ENCODE measurements at places on chromosomes 13 and 19. TPM values are rescaled to one million over a fixed set of nuclear protein-coding genes. Genes with fewer than 3 reads are reported as not detected.

The PODNL1 gene
- total RNA-seq = not detected

The CPT1C gene
- 3.0 TPM for total RNA-seq

The PSG2 gene
- total RNA-seq = not detected

The ALOX5AP gene
- 6.0 TPM for total RNA-seq

The ZNF841 gene
- total RNA-seq = 12.6 TPM

The ZNF416 gene
- 5.8 TPM for total RNA-seq

The SLC25A41 gene
- not detected for total RNA-seq

The RAB20 gene
- 13.7 TPM for total RNA-seq

The CACTIN gene
- total RNA-seq = 28.6 TPM

The ZNF844 gene
- 19.0 TPM for total RNA-seq

The TNFSF13B gene
- total RNA-seq = 17.0 TPM

The GPR18 gene
- not detected for total RNA-seq

The ZNF628 gene
- 3.3 TPM for total RNA-seq

The CEACAM7 gene
- 5.6 TPM for total RNA-seq

The CLASRP gene
- 33.6 TPM for total RNA-seq

The NCR1 gene
- total RNA-seq = not detected

The ANKRD10 gene
- 97.8 TPM for total RNA-seq

The CEACAM4 gene
- 2.6 TPM for total RNA-seq

The MCEMP1 gene
- 1.2 TPM for total RNA-seq

The PTH2 gene
- not detected for total RNA-seq

The KLK4 gene
- total RNA-seq = not detected

The MIA gene
- total RNA-seq = 1.4 TPM

The PCDH17 gene
- total RNA-seq = 4.2 TPM

The RNF17 gene
- not detected for total RNA-seq

The DPF1 gene
- not detected for total RNA-seq

The COL5A3 gene
- 9.8 TPM for total RNA-seq

The CYP4F3 gene
- total RNA-seq = 0.08 TPM

The GSK3A gene
- total RNA-seq = 30.8 TPM

The IGSF23 gene
- not detected for total RNA-seq

Data from gastroesophageal sphincter (tissue), 4 donors.